ENCODE measurements at places on chromosomes 11 and 22. TPM values are rescaled to one million over a fixed set of nuclear protein-coding genes. Genes with fewer than 3 reads are reported as not detected.

The PDHX gene
- total RNA-seq, result 37.4 TPM

The TSPAN32 gene
- 3.1 TPM for total RNA-seq

The OR56A1 gene
- total RNA-seq, result not detected

The UVRAG gene
- total RNA-seq, result 15.7 TPM

The PVALB gene
- not detected for total RNA-seq

The OR52E8 gene
- total RNA-seq, result not detected

The PRDM11 gene
- total RNA-seq, result 3.5 TPM

The SLC22A9 gene
- total RNA-seq, result not detected

The SLC5A1 gene
- not detected for total RNA-seq

The FGF19 gene
- total RNA-seq, result not detected

The HYOU1 gene
- 101 TPM for total RNA-seq

GRCh38 chr11:15170698-15171097, 56.0 kb downstream of the INSC start:
- H3K27ac ChIP-seq, result no peak overlapping the region
- H3K27me3 ChIP-seq, result peaks cover 22% of the 10 kb centered on the region
- DNase-seq, result no peak
- no peaks in the 10 kb centered on the region for H3K4me1 ChIP-seq

- H3K4me3 ChIP-seq, result peak overlapping the region; percentile 35
- peaks cover 7% of the 10 kb centered on the region for H3K4me1 ChIP-seq
- H3K27me3 ChIP-seq, result peaks cover 5% of the 10 kb centered on the region
Observed at GRCh38 chr11:2886191-2886894, 768 bp upstream of the CDKN1C start.

DNA sequence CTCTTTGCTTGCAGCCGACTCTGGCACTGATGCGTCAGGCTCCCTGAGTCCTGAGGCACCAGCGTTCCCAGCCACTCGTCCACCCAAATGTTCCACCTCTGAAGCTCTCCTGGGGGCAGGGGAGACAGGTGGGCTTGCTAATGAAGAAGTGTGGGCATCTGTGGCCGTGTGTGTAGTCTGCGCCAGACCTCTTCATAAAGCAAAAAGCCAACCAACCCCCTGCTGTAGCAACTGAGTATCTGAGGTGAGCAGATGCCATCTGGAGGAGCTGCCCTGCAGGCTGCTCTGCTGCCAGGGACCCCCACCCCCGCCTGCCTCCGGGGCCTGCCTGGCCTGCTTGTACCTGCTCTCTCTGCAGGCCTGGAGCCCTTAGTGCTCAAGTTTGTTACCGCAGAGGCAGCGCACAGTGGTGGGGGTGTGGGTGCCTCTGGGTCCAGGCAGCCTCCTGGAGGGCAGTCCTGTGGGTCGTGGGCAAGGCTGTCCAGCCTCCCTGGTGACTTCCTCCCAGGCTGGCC, 272.5 kb downstream of the TBC1D22A start:
- H3K36me3 ChIP-seq, result peaks cover 3% of the 10 kb centered on the region
- no peak for DNase-seq
- H3K4me1 ChIP-seq, result no peaks in the 10 kb centered on the region

GRCh38 chr11:102142333-102142732, 32.1 kb downstream of the YAP1 start:
- H3K27ac ChIP-seq, result no peak overlapping the region
- no peak for DNase-seq
- H3K36me3 ChIP-seq, result no peaks in the 10 kb centered on the region
- H3K27me3 ChIP-seq, result peaks cover 17% of the 10 kb centered on the region
- H3K4me1 ChIP-seq, result no peaks in the 10 kb centered on the region

DNA sequence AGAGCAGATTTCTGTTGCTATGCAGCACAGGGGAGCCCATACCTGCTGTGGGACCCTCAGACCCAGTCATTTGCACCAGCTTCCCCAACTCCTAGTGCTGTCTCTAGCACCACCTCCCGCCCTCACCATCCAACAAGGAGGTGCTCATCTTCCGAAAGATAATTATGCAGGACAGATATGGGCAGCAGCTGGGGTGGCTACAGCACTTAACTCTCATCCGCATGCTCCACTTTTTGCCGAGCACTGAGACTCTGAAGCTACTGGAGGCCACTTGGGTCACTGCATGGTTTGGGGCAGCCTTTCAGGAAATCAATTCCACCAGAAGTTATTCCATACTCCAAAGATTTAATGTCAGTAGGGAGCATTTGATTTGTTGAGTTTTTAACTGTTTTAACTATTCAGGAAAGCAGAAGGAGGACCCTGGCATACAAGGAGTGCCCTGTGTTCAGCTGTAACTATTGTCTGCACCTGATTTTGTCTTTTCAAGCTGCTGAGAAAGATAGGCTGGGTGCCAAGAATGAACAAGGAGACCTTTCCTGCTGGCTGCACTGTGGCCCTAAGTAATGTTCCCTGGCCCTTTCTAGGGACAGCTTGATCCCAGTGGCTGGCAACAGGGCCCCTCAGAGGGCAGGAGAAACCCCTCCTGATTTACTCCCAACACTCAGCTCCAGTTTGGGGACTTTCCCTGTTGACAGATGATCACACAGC, 67.3 kb upstream of the CSNK2A3 start:
- no peaks in the 10 kb centered on the region for H3K4me1 ChIP-seq
- H3K4me3 ChIP-seq, result no peak overlapping the region
- no peak overlapping the region for H3K27ac ChIP-seq
- H3K36me3 ChIP-seq, result no peaks in the 10 kb centered on the region
- DNase-seq, result no peak

DNA sequence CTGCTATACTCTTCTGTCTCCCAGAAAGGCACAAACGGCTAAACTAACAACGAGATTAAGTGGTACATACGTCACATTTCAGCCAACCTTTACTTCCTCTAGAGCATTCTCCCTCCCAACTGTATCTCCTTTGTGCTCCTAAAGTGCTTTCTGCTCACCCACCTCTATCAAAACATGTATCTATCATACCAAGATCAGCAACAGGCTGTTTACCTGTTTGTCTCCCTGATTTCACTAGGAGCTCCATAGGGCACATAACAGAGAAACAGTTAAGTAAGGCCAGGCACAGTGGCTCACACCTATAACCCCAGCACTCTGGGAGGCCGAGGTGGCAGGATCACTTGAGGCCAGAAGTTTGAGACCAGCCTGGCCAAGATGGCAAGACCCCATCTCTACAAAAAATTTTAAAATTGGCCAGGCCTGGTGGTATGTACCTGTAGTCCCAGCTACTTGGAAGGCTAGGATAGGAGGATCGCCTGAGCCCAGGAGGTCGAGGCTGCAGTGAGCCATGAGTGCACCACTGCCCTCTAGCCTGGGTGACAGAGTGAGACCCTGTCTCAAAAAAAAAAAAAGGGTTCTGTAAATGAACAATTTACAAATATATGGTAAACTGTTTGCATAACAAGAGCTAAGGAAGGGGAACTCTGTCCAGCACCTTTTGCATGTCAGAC, 2.8 kb downstream of the NDUFC2 start:
- peaks cover 22% of the 10 kb centered on the region for H3K36me3 ChIP-seq
- H3K4me1 ChIP-seq, result peaks cover 45% of the 10 kb centered on the region
- H3K27ac ChIP-seq, result peak overlapping the region; percentile 0
- no peak overlapping the region for H3K4me3 ChIP-seq

- no peaks in the 10 kb centered on the region for H3K4me1 ChIP-seq
- no peaks in the 10 kb centered on the region for H3K36me3 ChIP-seq
- no peak overlapping the region for H3K4me3 ChIP-seq
- H3K27me3 ChIP-seq, result no peaks in the 10 kb centered on the region
- DNase-seq, result no peak
- H3K27ac ChIP-seq, result no peak overlapping the region
Observed at GRCh38 chr11:130413405-130414106, 14.9 kb downstream of the ADAMTS8 start.

DNA sequence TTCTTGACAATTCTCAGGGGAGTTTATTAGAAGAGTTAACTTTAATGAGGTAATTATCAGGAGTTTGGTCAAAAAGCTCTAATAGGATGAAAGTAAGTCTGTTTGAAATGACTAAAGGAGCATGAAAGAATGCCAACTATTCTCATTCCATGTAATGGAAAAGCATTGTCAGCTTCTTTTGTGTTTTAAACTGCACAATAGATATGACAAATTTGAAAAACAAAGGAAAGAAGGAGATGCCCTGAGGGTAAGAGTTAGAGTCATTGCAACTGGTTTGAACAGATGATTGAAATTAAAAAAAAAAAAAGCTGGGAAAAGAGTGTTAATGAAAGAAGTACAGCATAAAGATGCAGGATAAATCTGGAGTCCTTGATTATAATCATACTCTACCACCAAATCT, 296.8 kb upstream of the FOLH1 start:
- H3K4me1 ChIP-seq, result no peaks in the 10 kb centered on the region
- no peak overlapping the region for H3K27ac ChIP-seq
- H3K4me3 ChIP-seq, result no peak overlapping the region
- no peak for DNase-seq

DNA sequence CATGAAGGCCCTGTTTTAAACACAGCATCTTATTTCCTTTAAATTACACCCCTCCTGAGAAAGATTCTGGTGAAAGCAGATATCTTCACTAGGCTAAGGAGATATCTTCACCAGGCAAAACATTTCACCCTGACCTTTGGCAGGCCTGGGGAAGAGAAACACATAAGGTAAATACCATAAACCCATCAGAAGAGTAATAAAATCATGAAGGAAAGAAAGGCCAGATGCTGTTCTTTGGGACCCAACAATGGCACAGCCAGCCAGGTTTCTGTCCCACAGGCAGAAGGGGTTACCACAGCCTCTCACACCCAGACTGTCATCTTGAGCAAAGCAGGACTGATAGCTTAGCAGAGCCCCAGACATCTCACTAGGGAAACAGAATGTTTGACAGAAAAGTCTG, 125.4 kb downstream of the CCDC34 start:
- H3K27ac ChIP-seq, result no peak overlapping the region
- no peak for DNase-seq

GRCh38 chr22:22752556-22753477, 108.4 kb downstream of the GGTLC2 start:
- no peaks in the 10 kb centered on the region for H3K36me3 ChIP-seq
- H3K27me3 ChIP-seq, result no peaks in the 10 kb centered on the region
- H3K4me1 ChIP-seq, result peaks cover 46% of the 10 kb centered on the region
- DNase-seq, result no peak
- H3K4me3 ChIP-seq, result no peak overlapping the region

- H3K27ac ChIP-seq, result no peak overlapping the region
- peaks cover 4% of the 10 kb centered on the region for H3K27me3 ChIP-seq
- no peak for DNase-seq
- H3K4me3 ChIP-seq, result no peak overlapping the region
Observed at GRCh38 chr11:87384078-87384729, 346.5 kb downstream of the TMEM135 start.

- H3K27ac ChIP-seq, result no peak overlapping the region
- no peaks in the 10 kb centered on the region for H3K27me3 ChIP-seq
- no peaks in the 10 kb centered on the region for H3K4me1 ChIP-seq
- H3K36me3 ChIP-seq, result peaks cover 6% of the 10 kb centered on the region
Observed at GRCh38 chr22:44003405-44004103, 20.5 kb upstream of the PARVB start.

- peaks cover 3% of the 10 kb centered on the region for H3K4me1 ChIP-seq
- H3K4me3 ChIP-seq, result no peak overlapping the region
- no peak for DNase-seq
Observed at GRCh38 chr11:6431861-6432260, 8.9 kb downstream of the HPX start.

DNA sequence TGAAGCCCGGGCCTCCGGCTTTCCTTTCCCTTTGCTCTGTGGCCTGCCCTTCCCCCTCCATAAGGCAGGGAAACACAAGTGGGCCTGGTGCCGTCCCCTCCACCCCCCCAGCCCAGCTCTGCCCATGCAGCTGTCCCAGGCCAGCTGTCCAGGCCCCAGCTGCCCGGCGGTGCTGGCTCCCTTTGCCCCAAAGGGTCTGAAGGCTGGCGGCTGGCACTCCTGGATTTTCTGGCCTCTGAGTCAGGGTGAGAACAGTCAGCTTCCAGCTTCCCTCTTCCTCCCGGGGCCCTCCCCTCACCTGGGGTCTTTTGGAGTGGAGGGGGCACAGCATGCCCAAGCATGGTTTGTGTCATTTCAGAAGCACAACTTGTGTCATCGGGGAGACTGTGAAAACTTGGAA, 27.8 kb downstream of the CD82 start:
- no peaks in the 10 kb centered on the region for H3K27me3 ChIP-seq

GRCh38 chr11:101438126-101438525, 145.7 kb downstream of the TRPC6 start:
- no peaks in the 10 kb centered on the region for H3K27me3 ChIP-seq
- no peaks in the 10 kb centered on the region for H3K36me3 ChIP-seq
- no peak overlapping the region for H3K27ac ChIP-seq
- H3K4me1 ChIP-seq, result no peaks in the 10 kb centered on the region

- H3K27me3 ChIP-seq, result no peaks in the 10 kb centered on the region
- H3K4me3 ChIP-seq, result no peak overlapping the region
- DNase-seq, result peak; percentile 7
- no peak overlapping the region for H3K27ac ChIP-seq
- H3K36me3 ChIP-seq, result no peaks in the 10 kb centered on the region
Observed at GRCh38 chr11:127493330-127494022, 492.9 kb upstream of the KIRREL3 start.

DNA sequence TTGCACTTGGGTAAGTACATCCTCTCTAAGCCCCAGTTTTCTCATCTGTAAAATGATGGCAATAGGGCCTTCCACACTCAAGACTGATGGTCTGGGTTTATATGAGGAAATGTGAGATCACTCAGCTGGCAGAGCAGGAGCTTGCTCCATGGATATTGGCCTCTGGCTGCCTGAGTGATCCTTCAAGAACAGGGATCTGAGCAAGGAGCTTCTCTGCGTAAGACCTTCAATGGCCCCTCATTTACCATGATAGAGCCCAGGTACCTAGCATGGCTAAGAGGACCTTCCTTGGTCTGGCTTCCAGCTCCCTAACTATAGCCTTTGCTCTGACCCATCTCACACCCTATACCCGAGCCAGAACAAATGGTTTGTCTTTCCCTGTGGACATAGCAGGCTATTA, 5.5 kb downstream of the ROBO4 start:
- DNase-seq, result no peak
- H3K4me3 ChIP-seq, result no peak overlapping the region
- H3K36me3 ChIP-seq, result no peaks in the 10 kb centered on the region
- no peaks in the 10 kb centered on the region for H3K27me3 ChIP-seq
- H3K27ac ChIP-seq, result no peak overlapping the region
- H3K4me1 ChIP-seq, result no peaks in the 10 kb centered on the region

- H3K4me3 ChIP-seq, result peak within 1 kb of the TSS; percentile 100
- H3K36me3 ChIP-seq, result peaks cover 43% of the 10 kb centered on the region
- no peaks in the 10 kb centered on the region for H3K27me3 ChIP-seq
- H3K4me1 ChIP-seq, result peaks cover 31% of the 10 kb centered on the region
- H3K27ac ChIP-seq, result peak within 1 kb of the TSS; percentile 98
- DNase-seq, result peak; percentile 96
Observed at GRCh38 chr11:74592441-74593362, at the start of gene POLD3. Gene POLD3, plus strand, starts transcription at chr11:74592582. Its CDS starts 77 bp downstream, at chr11:74592659.

DNA sequence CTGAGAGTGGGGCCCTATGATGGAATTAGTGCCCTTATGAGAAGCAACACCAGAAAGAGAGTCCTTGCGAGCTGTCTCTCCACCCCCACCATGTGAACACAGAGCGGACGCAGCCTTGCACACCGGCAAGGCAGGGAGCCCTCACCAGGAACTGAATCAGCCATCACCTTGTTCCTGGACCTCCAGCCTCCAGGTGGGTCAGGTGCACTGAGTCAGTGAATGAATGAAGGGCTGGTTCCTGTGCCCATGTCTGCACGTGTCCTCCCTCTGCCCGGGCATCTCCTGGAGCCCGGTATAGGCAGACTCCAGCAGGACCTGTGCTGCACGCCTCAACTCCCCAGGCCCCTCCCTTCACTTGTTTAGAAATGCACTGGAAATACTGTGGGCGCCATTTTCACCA, 54.9 kb downstream of the LINC01488 start:
- H3K4me1 ChIP-seq, result no peaks in the 10 kb centered on the region
- no peaks in the 10 kb centered on the region for H3K36me3 ChIP-seq
- H3K4me3 ChIP-seq, result no peak overlapping the region
- peaks cover 8% of the 10 kb centered on the region for H3K27me3 ChIP-seq
- DNase-seq, result no peak
- H3K27ac ChIP-seq, result no peak overlapping the region
